ENCODE measurements at places on chromosomes 6 and 20. TPM values are rescaled to one million over a fixed set of nuclear protein-coding genes. Genes with fewer than 3 reads are reported as not detected.

The DACT2 gene
- polyA plus RNA-seq = 26.4 TPM

DNA sequence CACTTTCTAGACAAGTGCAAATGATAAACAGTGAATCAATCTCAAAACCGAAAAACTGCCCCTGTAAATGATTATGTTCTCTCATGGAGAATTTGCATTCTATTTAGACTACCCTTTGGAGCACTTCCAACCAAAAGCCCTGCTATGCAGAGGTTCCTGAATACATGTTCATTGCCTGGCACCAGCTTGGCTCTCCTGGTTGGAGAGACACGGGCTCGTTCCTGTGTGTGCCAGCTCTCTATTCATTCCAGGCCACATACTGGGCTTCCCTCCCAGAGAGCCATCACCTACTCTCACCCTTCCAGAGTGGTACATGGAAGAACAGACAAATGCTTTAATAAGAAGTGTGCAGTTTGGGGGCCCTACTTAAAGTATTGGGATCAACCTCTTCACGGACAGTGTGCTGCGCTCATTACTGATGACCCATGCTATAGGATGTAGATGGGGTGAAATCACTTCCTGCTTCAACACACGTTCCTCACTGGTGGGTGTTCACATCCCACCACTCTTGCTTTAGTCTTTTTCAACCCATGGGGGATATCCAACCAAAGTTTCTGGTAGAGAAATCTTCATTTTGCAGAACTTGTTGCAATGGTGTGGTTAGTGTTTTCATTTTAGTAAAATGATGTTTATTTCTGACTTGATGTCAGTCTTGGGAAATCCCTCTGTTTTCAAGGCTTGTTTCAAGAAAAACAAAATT is 38.5 kb upstream of the NAA20 start:
- no peak for DNase-seq

DNA sequence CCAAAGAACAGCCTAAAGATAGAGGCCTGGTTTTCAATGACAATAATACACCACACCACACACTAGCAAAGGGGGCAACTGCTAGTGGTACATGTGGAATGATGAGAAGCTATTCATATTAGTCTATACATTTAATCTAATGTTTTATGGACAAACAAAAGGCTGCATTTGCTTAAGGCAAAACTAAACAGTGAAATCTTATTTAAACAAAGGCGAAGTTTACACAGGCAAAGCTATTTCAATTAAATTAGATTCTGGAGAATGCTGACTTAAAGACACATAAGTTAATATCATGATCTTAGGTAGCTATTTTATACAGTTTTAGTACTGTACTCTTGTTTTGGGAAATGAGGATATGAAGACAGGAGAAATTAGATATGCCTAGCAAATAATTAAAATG is 53.9 kb upstream of the SIM1 start:
- no peak for DNase-seq

The OPN5 gene
- 1.1 TPM for polyA plus RNA-seq

GRCh38 chr20:58670102-58670501 is 19.0 kb downstream of the STX16 start:
- DNase-seq = no peak

The TNF gene
- 0.24 TPM for polyA plus RNA-seq

The IL20RA gene
- polyA plus RNA-seq = 3.1 TPM

DNA sequence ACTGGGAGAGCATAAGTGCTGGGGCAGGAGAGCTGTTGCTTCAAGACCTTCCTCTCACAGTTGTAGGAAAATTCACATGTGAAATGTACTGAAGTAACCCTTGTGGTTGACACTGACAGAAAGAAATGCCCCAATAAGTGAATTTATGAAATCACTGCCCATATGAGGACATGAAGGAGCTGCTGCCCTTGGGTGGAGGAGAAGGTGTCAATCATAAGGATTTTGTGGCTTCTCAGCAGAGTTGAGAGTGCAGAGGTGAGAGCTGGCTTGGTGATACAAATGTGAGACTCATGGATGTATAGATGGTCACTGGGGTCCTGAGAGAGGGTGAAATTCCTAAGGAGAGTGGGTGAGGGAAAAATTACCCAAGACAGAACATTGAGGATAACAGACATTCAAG is 33.9 kb upstream of the CMTR1 start:
- DNase-seq = no peak

DNA sequence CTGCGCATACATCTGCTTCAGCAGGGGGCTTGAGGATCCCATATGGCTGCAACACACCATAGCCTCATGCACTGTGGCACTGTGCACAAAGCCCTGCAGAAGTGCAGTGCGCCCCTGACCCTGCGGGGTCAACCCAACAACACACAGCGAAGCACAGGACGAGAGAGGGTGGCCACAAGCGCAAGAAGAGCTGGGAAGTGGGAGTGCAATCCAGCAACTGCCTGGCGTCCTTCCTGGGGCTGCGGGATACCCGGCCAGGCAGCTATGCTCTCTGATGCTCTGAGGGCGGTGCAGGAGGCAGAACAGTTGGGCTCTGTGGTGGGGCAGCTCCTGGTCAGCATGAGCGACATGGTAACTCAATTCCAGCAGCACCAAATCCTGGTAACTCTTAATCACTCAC is 5.6 kb upstream of the ACSS1 start:
- no peak for DNase-seq

- no peak for DNase-seq
These were observed 126.0 kb upstream of the ADGRF1 start for GRCh38 chr6:47168180-47168579.

The MYL9 gene
- polyA plus RNA-seq = 195 TPM

DNA sequence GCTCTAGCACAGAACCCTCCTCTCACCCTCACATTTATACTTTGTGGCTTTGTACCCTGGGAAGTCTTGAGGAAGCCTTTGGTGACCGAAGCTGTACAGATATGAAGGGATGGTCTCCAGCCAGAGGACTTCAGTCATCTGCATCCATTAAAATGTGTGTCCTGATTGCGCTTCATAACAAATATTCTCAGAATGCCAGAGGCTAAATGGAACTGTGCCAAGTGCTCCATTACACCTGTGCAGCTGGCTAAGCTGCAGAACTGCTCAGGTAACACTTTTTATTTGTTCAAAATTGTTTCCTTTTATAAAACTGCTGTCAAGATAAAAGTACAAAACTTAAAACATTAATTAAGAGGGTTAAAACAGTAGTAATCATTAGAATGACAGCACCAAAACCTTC is 22.3 kb downstream of the TPBG start:
- no peak for DNase-seq

DNA sequence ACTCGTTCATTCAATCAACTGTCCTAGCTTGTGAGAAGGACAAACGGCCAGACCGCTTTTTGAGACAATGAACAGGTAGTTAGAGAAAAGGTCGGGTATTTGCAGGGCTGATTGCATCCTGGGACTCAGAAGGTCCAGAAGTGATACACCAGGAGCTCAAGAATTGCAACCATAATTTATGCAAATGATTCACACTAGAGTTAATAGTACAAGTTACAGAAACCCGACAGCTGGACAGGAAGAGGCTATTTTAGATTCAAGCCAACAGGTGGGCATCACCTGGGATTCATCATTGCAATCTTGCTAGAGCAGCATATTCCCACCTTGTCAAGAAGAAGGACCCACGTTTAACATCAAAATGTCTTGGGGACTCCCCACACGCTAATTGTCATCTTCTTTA is 83.5 kb downstream of the TNFAIP3 start:
- no peak for DNase-seq

GRCh38 chr20:52812231-52812847 is 159.8 kb upstream of the TSHZ2 start:
- DNase-seq = no peak

The MCCD1 gene
- 19.2 TPM for polyA plus RNA-seq

The FAM83B gene
- polyA plus RNA-seq = 7.8 TPM

GRCh38 chr6:41821266-41821665 is 33.8 kb downstream of the TOMM6 start:
- no peak for DNase-seq

The SCAF8 gene
- 65.8 TPM for polyA plus RNA-seq

DNA sequence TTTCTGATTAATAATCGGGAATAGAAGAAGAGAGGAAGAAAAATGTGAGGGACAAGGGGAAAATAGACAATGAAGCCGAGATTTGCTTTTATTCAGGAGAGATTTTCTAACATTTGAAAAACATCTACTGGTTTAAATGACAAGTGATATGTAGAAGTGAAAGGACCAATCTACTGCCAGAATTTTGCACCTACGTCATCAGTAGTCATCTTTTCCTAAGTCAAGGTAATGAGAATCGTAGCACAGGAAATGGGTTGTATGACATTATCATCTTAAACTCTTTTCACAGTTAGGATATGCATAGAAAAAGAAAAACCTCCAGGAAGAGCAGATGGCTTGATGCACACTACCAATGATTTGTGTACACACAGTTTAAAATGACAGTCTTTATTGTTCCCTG is 45.3 kb upstream of the RAB32 start:
- no peak for DNase-seq

GRCh38 chr6:49499126-49499525 is 597 bp upstream of the GLYATL3 start:
- DNase-seq = no peak

The GABRR2 gene
- polyA plus RNA-seq = 3.5 TPM

GRCh38 chr6:90087106-90087833 is 193.0 kb downstream of the GJA10 start:
- DNase-seq = no peak

The MCHR2 gene
- polyA plus RNA-seq = not detected

- no peak for DNase-seq
These were observed 115.0 kb downstream of the TSHZ2 start for GRCh38 chr20:53087037-53087777.

The GJA10 gene
- polyA plus RNA-seq = not detected

- DNase-seq = no peak
These were observed 151.3 kb downstream of the RALGAPA2 start for GRCh38 chr20:20561172-20561571.

The C6orf141 gene
- polyA plus RNA-seq = 1.3 TPM

DNA sequence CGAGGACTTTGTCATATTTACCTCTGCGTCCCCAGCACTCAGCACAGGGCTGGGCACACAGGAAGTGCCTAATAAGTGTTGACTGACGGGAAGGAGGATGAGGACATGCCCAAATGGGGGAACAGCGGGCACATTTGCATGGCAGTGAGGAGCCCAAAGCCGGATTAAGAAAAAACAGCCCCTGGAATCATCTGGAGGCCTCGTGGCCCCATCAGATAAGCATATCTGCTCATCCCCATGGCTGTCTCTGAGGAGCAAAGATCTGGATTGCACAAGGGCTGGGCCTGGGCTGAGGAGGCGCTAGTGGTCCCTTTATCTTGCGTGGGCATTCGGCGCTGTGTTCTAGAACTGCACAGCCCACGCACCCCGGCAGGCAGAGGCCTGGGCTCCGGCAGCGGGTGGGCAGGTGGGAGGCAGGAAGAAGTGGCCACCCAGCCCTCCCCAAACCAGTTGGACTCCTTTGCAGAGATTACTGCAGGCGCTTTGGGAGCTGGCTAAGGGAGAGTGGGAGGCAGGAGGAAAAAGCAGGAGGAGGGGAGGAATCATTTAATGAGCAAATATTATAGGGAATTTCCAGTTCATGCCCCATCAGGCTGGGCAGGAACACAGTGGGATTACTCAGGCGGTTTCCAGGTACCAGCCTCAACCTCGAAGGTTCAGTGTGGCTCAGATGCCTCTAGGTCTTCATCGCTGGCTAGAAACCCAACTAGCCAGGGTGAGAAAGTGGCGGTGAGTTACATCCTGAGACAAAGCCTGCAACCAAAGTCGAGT is 108.1 kb downstream of the CEBPB start:
- no peak for DNase-seq

GRCh38 chr6:22251348-22251747 is 45.5 kb downstream of the PRL start:
- no peak for DNase-seq

- no peak for DNase-seq
These were observed 87.3 kb downstream of the COL9A1 start for GRCh38 chr6:70215460-70216108.

GRCh38 chr6:32267035-32267434 is 43.2 kb upstream of the NOTCH4 start:
- no peak for DNase-seq

GRCh38 chr6:1940381-1940780 is 305.0 kb downstream of the GMDS start:
- peak; percentile 54 for DNase-seq

The BTN2A1 gene
- polyA plus RNA-seq = 27.5 TPM

DNA sequence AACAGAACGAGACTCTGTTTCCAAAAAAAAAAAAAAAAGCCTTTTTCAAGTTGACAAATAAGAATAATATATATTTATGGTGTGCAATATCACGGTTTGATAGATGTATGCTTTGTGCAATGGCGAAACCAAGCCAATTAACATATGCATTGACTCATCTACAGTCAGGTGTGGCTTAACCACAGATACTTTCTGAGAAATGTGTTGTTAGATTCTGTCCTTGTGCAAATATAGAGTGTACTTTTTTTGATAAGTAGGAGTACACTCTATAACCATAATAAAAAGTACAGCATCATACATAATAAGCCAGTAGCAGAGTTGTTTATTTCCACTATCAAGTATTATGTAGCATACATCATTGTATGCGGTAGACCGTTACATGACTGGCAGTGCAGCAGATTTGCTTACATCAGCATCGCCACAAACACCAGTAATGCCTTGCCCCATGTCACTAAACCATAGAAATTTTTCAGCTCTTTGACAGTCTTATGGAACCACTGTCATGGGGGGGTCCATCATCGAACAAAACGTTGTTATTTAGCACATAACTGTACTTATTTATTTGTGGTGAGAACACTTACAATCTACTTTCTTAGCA is 59.2 kb downstream of the TMEM170B start:
- no peak for DNase-seq

DNA sequence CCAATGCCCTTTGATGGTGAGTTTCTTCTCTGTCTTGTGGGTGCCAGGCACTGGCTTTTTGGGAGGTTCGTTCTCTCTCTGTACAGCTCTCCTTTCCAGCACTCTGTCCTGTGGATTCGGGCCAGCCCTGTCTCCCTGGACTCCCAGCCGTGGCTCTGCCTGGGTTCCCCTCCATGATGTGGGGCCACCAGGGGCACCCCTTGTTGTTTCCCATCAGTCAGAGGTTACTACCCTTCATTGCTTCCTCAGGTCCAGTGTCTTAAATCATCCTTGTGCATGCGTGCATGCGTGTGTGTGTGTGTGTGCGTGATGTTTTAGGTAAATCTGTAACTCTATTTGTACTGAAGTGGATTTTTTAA is 40.5 kb downstream of the DYNLT1 start:
- no peak for DNase-seq

The TASP1 gene
- polyA plus RNA-seq = 14.1 TPM
